M059J (cell line): ENCODE measurements at places on chromosomes 7 and 10.

DNA sequence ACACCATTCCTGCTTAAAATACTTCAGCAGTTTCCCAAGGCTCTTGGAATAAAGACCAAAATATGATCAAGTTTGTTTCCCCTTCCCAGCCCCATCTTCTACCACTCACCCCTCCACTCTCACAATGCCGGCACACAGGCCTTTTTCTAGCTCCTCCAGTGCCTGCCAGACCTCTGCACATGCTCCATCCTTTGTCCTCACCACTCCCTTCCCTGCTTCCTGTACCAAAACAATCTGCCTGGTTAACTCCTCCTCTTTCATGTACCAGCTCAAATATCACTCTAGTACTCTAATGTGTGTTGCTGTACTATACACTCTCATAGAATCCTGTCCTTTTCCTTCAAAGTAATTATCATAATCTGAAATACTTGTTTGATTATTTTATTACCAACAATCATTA is 19.4 kb downstream of the SCRN1 start:
- DNase-seq: peak; percentile 30

DNA sequence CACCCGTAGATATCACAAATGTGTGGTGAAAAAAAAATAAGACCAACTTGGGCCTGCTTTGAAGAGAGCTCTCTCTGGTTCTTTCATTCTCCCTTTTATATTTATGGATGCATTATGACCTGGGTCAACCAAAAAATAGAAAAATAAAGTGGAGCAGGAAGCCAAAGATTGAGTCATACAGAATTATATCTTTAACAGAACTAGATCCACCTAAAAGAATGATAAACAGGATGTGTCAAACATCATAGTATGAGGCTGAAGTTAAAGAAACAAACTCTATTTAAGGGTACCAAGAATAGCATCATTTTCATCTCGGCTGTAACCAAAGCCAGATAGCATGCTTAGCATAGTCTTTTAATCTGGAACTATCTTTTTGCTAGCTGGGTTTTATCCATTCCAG is 28.8 kb upstream of the NMT2 start:
- peak; percentile 55 for DNase-seq

- peak; percentile 7 for DNase-seq
Measured at GRCh38 chr10:79982362-79982800, 33.5 kb upstream of the SFTPD start.

DNA sequence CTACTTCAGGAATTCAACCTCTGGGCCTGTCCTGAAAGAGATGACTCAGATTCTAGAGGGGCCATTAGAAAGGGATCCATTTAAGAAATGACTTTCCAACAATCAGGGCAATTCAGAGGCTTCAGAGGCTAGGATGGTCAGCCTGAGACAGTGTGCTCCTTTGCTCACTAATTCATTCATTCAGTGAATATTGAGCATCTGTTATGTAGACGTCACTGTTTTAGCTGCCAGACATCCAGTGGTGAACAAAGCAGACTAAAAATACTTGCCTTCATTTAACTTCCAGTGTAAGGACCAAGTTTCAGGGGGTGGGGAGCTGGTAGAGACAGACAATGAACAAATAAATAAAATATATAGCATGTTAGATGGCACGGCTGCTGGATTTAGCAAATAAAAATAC is 1.6 kb downstream of the KIAA1217 start:
- peak; percentile 0 for DNase-seq

DNA sequence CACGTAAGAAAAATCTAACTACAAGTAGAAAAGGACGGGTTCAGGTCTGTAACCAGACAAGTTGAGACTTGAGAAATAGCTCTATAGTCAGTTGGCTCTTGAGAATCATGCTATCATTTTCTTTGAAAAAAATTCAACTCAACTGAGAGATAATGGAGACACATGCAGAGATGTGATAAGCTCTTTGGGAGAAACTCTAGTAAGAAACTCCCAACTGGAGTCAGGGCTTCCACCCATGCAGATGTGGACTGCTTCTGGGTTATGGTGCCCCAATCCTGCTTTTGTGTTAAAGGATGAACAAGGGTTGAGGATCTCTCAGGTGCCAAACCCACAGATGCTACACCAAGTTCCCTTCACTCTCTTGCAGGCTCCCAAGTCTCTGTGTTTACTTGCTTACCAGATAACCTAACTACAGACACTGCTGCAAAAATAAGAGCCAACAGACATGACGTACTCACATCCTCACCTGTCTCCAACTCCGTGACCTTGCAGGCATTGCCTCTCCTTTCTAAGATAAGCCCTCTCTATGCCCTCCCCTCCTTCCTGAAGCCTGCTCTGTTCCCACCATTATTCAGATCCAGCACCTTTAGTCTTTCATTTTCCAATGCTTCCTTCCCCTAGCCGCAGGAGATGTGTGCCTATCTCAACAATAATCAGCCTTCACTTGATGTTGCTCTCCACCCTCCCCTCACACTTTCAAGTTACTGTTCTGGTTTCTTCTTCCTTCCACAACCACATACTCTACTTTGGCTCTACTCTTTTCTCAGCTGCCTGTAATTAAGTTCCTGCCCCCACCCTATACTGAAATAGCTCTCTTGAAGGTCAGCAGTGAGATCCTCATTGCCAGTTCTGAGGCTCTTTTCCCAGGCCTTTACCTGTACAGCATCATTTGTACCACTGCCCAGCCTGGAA is 130.0 kb downstream of the ICA1 start:
- DNase-seq: no peak

GRCh38 chr10:60511477-60512229 is 122.0 kb upstream of the ANK3 start:
- DNase-seq: no peak

DNA sequence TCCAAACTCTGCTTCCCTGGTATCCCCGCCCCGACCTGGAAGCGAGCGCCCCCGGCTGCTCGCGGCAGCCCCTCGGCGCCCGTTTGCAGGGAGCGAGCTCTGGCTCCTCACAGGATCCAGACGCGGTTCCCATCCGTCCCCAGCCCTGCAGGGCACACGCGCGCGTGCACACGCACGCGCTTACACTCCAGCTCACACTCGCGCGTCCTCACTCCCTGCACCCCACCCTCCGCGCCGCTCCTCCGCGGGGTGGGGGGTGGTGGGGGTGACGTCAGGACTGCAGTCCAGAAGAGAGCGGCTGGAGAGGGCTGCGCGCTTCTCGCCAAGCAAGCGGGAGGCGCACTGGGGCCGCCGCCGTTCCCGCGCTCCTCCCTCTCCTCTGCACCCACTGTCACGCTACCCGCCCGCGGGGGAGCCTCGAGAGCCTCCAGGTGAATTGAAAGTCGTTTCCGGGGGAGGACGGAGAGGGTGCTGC is 255.6 kb downstream of the OTUD1 start:
- no peak for DNase-seq

GRCh38 chr10:77604063-77604462 is 33.5 kb downstream of the KCNMA1 start:
- no peak for DNase-seq
